NCI-H2081 treated with DMSO at 0.1 percent for 48 hours (cell line): ENCODE measurements at places on chromosomes 1 and 21.

DNA sequence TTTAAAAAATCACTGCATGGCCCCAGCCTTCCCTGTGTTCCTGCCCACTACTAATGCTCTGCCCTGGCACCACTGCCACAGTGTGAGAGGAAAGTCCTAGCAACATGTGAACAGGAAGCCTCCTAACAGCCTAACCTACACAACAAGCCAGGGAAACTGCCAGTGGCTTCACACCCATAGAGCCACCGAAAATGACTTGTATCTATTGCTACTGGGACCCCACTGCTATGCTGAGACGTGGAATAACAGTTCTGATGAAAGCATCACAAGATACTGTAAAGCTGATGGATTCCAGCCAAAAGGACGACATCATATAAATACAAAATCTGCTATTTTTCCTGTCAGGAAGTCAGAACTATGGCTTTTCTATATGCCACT lies 74.9 kb downstream of the JAK1 start:
- no peak for DNase-seq

DNA sequence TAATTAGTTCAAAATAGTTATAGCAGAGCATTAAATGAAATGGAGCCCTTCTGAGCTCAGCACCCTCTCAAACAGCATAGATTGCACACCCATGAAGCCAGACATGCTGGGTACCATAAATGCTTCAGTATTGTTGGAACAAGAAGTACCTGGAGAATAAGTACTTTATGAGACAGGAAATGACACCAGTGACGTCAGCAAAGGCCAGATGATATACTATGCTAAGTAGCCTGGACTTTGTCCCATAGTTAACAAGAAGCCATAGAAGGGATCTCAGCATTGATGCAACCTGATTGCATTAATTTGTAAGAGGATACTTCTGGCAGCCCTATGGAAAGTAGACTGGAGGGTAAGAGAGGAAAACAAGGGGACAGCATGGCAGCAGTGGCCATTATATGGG lies 16.3 kb upstream of the GADD45A start:
- no peak for DNase-seq

DNA sequence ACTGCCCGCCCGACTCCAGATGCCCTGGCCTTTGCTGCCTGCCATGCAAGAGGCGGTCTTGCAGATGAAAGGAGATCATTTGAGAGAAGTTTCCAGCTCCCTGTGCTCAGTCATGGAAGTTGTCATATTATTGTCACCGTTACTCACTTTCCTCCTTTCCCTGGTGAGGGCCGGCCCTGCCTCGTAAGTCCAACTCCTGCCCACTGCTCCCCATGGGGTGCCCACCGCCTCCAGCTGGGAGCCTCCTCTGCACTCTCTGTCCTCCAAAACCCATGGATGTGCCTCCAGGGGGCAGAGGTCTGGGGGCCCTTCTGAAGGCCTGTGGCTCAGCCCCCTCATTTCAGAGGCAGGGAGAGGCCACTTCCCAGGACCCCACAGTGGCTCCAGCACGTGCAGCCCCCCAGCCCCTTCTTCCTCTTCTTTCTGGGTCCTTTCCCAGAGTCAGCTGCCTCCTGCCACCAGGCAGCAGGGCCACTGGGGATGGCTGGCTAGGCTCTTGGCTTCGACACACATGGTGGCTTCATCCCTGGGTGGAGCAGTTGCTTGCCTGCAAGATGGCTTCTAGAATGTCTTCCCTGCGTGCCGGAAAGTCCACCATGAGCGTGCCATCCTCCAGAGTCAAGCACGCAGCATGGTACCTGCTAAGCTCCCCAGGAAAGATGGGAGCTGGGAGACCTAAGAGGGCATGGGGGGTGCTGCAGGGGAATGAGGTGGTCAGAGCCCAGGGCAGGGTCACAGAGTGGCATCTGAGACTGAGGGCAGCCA lies 97.9 kb upstream of the RUNX3 start:
- DNase-seq: no peak

DNA sequence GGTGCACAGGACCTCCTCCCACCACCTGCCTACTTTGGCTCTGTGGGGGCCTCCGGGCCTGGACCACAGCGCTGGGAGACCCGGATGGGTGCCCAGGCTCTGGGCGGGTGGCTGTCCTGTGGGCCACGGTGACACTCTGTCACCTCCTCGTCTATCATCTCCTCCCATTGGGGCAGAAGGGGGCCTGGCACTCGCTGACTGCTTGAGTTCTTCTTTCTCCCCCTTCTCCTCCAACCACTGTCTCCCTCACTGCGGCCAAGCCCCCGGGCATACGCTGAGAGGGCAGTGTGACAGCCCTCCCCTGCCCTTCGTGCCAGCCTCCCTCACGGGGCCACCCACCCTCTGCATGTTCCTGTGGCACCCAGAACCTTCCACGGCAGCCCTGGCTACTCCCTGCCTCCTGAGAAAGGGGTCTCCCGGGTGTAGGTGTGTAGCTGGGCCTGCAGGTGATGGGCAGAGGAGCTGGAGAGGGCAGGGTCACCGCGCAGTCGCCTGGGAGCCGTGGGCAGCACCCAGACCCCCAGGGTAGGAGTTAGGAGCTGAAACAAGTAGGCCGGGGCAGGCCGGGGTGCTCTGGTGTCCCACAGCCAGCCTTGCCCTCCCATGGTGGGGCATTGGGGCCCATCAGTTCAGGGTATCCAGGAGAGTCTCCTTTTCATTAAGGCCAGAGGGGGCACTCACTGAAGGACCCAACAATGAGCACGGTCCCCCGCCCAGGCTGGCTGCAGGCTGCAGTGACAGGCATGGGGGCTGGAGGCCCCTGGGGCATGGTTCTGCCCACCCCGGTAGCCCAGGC lies 9.2 kb upstream of the ARF1 start:
- no peak for DNase-seq

DNA sequence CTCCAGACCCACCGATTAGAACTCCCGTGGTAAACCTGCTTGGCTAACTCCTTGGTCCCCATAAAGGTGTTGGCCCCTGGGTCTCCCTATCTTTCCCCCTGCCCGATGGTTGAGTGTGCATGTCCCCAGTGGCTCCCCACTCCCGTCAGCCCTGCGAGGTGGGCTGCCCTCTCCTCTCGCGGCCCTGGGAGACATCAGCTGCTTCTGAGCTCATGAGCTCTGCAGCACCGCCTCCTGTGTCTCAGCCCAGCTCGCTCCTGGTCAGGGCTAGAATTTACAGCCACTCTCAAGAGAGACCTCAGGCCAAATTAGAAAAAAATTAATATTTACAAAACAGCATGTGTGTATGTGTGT lies 15.9 kb upstream of the ZBTB21 start:
- DNase-seq: no peak

DNA sequence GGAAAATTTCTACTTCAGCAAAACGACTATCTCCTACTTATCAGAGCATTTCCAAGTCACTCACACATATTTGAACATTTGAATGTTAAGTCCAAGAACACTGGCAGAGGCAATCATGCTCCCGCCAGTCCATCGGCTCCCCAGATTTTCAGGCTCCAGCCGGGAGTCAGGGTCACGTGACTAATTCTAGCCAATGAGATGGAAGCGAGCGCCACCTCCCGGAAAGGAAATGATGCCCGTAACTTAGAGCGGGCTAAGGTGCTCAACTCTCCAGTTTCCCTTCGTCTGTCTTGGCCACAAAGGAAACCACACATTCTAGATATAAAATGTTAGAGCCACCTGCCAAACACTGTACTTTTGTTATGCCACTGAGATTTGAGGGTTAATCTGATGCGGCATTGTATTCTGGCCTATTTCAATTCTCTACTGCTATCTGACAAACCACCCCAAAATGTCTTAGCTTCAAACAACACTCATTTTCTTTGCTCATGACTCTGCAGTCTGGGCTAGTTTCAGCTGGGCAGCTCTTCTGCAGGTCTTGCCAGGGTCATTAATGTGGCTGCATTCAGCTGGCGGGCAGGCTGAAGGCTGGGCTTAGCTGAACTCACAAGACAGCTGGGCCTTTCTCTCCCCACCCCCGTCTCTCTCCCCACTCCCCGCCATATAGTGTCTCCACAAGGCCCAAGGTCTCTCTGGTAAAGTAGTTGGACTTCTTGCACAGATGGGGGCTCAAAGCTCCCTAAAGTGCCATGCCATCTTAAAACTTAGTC lies 16.5 kb upstream of the LHX4 start:
- no peak for DNase-seq

DNA sequence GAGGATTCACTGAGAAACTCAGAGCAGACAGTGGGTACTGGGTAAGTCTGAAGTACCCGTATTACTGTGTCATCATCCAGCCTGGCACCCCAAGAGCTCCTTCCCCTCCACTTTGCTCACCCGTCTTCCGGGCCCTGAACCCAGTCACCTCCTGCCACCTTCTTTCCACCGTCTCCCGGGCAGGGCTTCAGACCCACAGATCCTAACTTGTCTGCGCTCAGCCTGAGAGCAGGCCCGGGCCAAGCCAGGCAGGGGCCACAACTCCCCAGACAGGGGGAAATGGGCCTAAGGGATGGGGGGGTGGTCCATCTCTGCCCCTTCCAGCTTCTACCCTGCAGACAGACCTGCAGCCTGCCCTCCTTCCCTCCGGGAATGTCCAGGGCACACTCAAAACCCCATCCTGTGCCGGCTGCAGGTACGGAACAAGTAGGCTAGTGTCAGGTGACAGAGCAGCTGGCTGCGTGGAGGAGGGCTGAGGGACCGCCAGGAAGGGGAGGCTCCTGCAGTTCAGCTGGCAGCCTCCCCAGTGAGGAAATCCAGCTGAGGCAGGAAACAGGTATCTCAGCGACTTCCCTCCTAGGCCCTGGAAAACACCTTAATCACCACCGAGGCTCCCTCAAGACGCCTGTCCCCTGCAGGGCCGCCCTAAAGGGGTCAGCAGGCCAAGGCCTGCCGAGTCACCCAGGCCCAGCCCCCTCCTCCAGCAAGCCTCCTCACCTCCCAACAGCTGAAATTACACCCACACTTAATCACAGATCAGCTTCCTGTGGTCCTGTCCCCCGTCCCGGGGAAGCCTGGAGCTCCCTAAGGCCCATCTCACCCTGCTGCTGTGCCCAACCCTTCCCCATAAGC lies 3.5 kb downstream of the HSPG2 start:
- DNase-seq: peak; percentile 46

DNA sequence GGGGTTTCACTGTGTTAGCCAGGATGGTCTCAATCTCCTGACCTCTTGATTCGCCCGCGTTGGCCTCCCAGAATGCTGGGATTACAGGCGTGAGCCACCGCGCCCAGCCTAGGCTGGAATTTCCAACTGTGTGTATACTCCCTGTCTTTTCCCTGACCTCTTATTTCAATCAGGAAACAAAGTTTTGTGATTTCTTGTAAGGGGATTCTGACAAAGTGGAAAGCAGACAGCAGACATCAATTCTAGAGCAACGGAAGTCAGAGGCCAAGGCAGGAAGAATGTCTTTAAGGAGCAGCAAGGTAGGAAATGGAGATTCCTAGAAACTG lies 36.0 kb upstream of the SLC44A3 start:
- no peak for DNase-seq

- no peak for DNase-seq
These were observed 123.0 kb downstream of the TIAM1 start for GRCh38 chr21:31221043-31221442.

- no peak for DNase-seq
These were observed 89.5 kb upstream of the RUNX3 start for GRCh38 chr1:25019337-25020172.

- peak; percentile 41 for DNase-seq
These were observed 1638.3 kb downstream of the MRPL39 start for GRCh38 chr21:23968722-23969647.

DNA sequence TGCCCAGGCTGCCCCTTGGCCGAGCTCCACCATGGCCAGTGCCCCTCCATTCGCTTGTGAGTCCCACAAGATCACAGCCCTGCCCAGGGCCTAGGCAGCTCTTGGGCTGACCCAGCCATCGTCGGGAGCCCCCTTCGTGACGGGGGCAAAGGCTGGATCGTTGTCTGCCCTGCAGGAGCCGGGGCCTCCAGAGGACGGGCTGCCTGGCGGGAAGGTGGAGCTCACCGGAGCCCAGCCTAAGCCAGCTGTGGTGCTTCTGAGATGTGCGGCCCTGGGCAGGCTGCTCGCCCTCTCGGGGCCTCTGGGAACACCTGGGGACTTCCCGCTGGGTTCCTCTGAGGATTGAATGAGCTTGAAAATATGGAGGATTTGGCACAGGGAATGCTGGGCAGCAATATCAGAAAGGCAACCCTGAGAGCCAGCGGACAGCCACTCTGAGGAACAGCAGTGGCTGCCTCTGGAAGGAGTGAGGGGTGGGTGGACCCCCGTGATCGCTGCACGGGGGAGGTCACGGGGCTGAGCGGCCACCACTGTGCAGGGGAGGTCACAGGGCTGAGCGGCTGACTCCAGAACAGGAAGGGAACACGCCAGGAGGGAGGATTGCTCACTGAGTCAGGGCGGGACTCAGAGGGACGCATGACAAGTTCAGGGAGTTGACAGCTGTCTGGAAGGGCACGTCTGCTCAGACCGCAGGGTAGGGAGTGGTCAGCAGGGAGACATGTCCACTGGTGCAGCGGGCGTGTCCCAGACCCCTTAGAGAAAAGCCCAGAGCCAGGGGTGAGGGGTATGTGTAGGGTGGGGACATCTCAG lies 19.3 kb downstream of the TP73 start:
- DNase-seq: no peak

GRCh38 chr1:223245983-223246382 lies 102.9 kb upstream of the TLR5 start:
- no peak for DNase-seq

DNA sequence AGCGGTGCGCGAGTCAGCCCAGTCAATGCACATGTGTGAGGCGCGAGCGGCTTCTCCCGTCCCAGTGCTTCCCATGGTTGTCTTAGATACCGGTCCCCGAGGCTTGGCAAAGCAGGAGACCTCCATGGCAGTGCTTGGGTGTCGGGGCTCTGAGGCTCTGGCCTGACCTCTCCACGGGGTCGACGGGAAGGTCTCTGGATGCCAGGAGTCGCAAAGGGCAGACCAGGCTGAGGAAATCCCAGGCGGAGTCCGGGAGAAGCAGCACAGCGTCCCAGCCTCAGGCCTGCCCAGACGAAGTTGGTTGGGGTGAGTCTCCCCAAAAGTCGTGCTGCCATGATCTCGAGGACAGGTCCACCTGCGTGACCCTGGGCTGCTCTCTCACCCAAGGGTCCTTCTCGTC lies 3881.6 kb downstream of the SRGAP2C start:
- DNase-seq: no peak

DNA sequence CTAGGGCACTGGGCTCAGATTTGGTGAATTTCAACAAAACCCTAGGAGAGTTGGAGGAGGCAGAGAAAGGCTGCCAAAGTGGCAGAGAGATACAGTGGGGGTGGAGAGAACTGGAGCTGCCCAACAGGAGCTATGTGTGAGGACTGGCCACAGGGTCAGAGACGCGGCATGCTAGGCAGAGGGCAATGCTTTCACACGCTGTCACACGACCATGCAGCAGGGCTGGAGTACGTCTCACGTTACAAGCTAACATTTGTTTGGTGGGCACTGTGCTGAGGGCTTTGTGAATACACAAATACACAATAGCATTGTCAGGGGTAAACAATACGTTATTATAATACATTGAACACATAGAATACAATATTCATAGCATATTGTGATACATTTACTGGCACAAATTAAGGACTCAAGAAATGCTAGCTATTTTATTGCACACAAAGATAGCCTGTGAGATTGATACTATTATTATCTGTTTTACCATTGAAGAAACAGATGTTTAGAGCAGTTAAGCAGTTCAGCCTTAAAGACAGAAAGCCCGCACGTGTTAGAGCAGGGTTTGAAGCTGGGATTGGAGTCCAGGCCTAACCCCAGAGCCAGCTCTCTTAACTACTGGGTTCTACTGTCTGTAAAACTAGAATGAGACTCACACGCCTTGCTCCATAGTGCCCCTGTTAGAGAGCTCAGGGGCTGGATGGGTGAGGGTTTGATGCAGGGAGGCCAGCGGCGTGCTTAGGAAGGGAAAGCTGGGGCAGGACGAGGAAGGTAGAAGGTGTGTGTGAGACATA lies 4.5 kb downstream of the RAB7B start:
- DNase-seq: no peak
